ENCODE measurements at places on chromosomes 3 and 15.

GRCh38 chr3:111998636-111999483, at the start of gene TAGLN3:
TAGLN3 (plus strand) TSS chr3:111998922; CDS start chr3:111999423, 501 bp downstream.
- DNase-seq, result no peak

DNA sequence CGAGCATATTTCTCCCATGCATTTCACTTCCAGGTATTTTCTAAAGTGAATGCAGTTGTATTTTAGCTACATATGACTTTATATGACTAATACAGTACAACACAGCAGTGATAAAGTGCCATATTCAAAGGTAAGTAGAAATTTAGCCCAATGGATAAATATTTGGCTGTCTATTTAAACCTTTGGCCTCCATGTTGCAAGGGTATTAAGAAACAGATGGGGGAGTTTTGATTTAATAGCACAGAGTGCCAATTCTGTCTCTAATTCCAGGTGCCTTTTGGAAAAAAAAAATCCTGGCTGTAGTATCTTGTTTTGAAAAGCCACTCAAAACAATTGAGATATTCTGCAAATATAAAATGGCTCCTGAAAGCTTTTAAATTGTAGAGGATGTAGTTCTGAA, 44.9 kb upstream of the SGO1 start:
- no peak for DNase-seq

DNA sequence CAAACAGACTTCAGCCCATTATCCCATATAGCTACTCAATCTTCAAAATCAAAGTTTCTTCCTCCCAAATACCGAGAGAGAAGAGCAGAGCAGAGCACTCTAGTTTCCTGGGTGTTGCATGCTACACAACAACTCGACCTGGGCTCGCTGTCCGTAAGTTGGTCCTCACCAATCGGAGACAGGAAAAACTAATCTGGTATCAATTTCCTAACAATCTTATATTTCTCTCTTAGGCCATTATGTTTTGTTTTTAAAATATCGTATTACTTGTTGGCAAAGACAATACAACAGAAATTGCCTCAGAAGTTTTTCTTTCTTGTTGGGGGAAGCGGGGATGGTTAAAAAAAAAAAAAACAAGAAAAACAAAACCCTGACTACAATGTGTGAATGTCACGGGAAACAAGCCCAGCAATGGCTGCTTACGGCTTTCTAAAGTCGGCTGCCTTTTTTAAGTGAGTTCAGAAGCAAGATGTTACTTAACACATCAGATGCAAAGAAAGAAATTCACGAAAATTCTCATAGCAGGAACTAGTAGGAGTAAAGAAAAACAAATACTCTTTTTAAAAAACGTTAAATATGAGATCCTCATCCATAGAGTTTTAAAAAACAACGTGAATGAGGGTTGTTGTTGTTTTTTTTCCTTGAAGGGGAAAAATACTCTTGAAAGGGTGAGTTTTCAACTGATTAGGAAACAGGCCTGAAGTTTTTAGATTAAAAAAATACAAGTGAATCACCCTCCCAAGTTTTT, 1.9 kb downstream of the VGLL4 start:
- DNase-seq, result no peak

- no peak for DNase-seq
Observed at GRCh38 chr3:8777201-8777977, 8.0 kb upstream of the OXTR start.

GRCh38 chr15:67359431-67360079, 105.0 kb downstream of the IQCH start:
- DNase-seq, result no peak

DNA sequence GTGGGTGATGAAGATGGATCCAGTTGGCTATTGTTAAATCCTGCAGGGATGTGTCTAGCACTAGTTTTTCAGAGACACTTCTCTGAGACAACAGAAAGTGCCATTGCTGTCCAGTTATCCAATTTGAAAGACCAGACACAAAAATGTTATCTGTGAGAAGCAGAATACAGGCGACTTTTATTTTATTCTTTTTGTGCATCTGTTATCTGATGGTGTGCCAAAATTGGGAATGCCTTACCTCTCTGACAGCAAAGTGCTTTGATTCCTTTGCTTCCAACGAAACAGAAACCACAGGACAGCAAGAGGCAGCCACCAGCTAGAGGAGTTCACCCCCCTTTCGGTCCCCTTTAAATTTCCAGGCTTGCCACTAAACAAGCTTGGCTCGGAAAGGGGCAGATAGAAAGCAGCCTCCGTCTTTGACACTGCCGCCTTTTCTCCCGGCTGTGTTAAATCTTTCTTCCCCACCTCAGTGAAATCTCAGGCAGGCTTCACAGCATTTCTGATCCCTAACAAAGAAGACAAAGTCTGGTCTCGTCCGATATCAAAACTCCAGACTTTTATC, 17.7 kb upstream of the PRR20G start:
- no peak for DNase-seq

GRCh38 chr3:70583682-70584081, 271.2 kb upstream of the MDFIC2 start:
- DNase-seq, result no peak

DNA sequence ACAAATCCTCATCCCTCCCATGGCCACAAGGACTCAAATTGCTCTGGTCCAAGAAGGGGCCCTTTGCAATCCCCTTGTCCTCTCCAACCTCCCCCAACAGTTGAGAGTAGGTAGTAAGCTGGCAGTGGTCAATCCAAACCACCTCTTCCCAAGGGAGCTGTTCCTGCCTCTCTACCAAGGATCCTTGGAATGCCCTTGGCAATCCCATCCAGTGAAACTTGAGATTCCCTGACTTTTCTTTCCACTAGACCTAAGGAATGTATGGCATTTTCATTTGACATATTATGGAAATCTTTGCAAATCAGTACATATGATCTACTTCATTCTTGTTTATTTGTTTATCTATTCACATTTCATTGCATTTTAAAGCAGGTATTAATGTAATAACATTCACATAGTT, 4.8 kb upstream of the RBP2 start:
- DNase-seq, result no peak

- DNase-seq, result no peak
Observed at GRCh38 chr3:156964577-156964976, 138.4 kb downstream of the LEKR1 start.

DNA sequence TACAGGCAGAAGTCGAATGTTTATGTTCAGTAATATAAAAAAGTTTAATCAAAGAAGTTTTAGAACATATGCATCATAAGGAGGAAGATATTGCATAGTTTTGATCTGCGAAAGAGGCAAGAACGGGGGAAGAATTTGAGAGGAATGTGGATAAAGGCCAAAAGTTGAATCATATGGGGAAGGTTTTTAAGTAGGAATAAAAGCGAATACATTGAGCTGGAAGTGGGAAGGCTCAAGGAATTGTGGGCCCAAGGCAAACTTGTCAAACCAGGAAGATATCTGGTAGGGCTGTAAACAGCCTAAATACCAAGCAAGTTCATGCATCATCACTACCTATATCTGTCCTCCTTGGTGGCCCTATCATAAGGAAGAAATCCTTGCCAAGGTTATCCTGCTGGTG, 186.9 kb downstream of the MAGI1 start:
- no peak for DNase-seq

GRCh38 chr3:81503026-81503425, 258.4 kb downstream of the GBE1 start:
- no peak for DNase-seq

- DNase-seq, result no peak
Observed at GRCh38 chr3:71388535-71389120, 194.9 kb downstream of the FOXP1 start.

DNA sequence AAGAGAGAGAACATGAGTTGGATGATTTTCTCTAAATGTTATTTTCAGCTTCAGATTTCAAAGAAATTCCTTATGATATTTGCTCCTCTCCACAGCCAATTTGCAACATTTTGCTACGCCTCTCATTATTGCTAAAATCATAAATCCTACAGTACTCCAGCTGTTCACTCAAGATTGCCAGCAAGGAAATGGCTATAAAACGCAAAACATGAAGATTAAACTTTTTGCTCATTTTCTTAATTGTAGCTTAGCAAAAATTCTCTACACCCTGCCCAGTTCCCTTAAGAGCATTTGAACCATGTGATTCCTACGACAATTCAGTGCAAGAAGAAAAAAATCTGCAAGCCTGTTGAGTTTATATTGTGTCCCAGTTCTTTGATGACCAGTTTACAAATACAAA, 6.8 kb downstream of the CHRNA3 start:
- no peak for DNase-seq

- DNase-seq, result no peak
Observed at GRCh38 chr3:23877329-23877980, 39.3 kb downstream of the NKIRAS1 start.

- DNase-seq, result no peak
Observed at GRCh38 chr3:2823031-2823430, 287.1 kb downstream of the IL5RA start.

GRCh38 chr3:32705232-32705631, 20.2 kb downstream of the CNOT10 start:
- no peak for DNase-seq

DNA sequence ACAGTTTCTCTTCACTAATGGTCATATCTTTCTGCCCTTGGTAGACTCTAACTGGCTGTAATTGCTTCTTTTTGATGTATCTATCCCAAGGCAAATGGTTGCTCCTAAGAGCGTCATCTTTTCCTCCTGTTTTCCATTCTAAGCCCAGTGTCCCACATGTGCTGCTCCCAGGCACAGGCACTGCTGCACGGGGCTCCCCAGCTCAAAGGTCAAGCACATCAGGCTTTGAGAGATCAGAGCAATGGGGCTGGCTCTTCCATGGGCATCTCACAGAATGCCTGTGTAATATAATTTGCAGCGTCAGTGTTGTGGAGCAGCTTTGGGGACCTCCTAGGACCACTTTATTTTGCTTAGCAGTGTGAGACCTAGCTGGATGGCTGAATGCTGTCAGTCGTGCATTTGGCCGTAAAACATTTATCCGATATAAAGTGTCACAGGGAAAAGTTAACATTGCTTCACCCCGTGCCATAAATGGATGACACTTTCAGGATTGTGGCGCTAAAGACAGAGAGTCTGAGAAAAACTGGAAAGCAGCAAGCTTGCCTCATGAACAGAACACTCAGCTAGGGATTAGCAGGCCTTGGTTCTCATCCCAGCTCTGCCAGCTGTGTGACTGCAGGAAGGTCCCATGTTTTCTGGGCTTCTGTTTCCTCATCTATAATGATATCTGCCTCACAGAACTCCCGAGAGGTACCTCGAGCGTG, 277.5 kb upstream of the TBL1XR1 start:
- DNase-seq, result no peak

DNA sequence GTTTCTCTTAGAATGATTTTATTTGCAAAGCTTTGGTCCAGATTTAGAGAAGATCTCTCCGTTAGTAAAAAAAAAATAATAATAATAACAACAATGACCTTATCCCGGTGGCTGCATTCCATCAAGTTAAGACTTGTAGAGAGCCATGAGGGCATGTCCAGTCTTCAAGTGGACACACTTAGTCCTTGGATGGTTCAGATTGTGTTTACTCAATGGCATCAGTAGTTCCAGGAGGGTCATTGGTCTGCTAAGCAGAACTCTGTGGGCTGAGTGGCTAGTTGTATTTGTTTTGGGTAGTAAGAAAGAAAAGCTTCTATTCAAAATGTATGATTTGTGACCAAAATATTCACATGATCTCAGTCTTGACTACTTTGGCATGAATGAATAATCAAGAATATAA, 116.3 kb upstream of the UBE2E2 start:
- no peak for DNase-seq

DNA sequence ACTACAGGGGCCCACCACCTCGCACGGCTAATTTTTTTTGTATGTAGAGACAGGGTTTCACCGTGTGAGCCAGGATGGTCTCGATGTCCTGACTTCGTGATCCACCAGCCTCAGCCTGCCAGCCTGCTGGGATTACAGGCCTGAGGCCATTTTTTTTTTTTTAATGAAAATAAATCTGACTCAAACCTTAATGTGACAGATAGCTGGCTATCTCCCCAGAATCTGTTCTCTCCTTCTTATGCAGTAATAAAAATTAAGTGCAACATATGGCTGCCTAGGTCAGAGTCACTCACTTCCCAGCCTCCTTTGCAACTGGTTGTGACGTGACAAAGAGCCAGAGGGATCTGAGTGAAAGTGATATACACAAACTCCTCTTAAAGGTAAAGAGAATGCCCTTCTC, 53.0 kb downstream of the ZNF148 start:
- no peak for DNase-seq

- no peak for DNase-seq
Observed at GRCh38 chr3:64696896-64697295, 9.1 kb upstream of the ADAMTS9 start.

GRCh38 chr3:29822071-29822470, 541.2 kb downstream of the RBMS3 start:
- DNase-seq, result no peak

DNA sequence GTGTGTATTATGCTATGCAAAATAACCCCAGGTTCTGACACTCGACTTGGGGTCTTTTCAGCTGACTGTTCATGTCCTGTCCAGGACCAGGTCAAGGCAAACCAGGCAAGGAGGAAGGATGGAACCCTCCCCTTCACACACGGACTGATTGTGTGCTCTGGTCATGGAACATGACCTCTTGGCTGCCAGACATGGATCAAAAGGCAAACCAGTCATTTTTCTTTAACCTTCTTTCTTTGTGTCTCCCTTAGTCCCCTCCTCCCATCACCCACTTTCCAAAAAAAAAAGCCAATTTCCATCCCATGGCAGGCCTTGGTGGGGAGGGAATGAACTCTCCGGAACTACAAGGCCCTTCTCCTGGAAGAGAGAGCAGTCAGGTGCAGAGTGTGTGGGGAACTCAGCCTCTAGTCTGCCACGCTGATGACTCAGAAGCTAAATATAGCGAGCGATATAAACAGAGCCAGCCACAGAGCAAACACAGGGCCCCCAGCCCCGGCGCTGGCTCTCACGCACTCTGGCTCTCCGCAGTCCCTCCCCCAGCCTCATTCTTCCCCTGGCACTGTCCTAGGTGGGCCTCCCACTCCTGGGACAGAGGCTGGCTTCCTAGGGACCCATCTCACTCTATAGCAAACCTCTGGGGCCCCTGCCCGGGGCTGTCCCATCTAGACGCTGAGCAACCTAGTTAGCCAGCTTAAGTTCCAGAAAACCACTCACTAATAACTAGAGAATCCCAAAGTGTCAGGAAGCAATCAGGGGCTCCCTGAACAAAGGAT, 10.0 kb downstream of the BMF start:
- DNase-seq, result no peak

DNA sequence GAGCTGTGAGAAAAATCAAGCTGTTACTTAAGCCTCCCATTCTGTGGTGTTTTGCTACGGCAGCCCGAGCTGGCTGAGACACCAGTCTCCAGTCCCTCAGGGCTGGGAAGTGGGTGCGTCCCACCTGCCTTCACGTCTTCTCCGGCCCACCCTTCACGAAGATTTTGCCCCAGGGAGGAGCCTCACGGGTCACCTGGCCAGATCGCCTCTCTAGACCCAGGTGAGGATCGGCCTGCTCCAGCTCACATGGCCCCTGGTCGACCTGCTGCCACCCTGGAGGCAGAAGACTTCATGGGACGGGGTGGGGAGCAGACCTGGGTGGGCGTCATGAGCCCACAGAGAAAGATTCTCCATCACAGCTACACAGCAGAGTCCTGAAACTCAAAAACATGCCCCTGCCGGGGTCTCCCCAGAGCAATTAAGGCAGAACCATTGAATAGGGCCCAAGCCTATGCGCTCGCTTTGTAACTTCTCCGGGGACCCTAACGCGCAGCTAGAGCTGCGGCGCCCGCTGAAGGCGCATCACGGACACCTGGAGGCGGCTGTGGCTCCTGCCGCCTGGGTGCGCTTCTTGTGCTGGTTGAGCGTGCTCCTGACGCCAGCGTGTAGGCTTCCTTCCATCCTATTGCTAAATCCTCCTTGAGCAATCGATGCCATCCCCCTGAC, 92.6 kb upstream of the ALDH1A3 start:
- DNase-seq, result no peak
